Karpas-422 (cell line): ENCODE measurements at places on chromosomes 3 and 15.

- no peak for DNase-seq
Observed at GRCh38 chr3:114718898-114719210, 425.0 kb downstream of the TIGIT start.

DNA sequence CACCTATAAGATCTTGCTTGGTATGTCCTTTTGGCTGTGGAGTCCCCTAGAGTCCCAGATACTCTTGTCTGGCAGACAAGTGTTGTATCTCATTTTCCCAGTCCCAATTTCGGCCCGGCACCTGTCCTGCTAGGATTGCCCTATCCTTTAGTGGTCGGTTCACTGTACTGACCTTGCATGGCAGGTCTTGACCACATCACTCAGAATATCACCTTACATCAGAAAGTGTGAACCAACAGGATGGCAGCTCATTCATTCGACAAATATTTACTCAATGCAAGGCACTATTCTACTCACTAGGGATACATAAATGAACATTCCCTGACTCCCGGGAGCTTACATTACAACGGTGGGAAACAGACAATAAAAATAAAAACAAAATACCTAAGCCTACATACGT lies 5.7 kb upstream of the CCDC80 start:
- DNase-seq: no peak

- DNase-seq: no peak
Observed at GRCh38 chr15:100972975-100973350, 53.8 kb downstream of the LRRK1 start.

DNA sequence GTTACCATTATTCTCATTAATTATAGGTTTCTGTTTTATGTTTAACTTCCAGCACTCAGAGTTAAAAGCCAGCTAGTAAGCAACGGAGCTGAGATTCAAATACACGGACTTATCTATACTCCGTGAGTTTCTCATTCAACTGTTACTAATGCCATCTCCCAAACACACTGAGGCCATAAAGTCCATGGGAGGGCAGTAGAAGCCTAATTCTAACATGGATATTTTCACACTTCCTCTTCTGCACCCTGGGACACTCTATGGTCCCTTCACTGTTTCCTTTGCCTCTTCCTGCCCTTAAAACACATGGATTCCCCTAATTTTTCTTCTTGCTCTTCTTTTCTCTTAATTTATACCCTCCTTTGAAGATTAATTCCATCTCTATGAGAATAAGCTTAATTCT lies 245.0 kb downstream of the KLF13 start:
- no peak for DNase-seq

DNA sequence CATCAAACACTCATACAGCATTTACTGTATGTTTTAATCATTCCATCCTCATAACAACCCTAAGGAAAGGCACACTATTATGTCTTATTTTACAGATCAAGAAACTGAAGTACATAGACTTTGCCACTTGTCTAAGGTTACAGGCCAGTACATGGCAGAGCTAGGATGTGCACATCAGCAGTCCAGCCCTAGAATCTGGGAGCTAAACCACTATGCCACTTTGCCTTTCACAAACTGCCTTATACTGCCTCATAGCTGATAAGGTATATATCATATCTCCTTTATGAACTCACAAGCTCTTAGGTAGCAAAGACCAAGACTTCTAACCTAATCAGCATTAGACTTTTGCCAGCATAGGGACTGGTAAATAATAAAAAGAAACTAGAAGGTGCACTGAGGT lies 49.1 kb downstream of the MYO9A start:
- DNase-seq: peak; percentile 64
